ENCODE measurements at places on chromosomes 12 and 14.

- DNase-seq, result no peak
Observed at GRCh38 chr14:32820181-32820580, 118.5 kb upstream of the NPAS3 start.

DNA sequence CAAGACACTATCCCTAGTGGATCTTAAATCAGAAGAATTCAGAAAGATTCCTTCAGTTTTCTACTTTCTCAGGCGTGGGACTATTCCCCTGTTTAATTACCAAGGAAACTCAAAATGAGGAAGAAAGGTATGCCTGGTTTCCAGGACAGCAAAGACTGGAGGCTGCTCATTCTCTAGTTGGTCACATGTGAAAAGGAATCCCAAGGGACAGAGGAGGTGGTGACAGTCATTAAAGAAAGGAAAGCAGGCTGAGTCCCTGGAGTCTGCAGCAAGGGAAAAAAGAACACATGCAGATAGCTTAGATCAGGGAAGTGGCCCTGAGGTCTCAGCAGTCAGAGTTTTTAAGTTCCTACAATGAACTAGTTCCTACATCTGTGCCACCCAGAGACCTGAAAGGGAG is 165.4 kb upstream of the CCDC198 start:
- DNase-seq, result no peak

GRCh38 chr12:125996443-125996842 is 931.2 kb downstream of the AACS start:
- no peak for DNase-seq

DNA sequence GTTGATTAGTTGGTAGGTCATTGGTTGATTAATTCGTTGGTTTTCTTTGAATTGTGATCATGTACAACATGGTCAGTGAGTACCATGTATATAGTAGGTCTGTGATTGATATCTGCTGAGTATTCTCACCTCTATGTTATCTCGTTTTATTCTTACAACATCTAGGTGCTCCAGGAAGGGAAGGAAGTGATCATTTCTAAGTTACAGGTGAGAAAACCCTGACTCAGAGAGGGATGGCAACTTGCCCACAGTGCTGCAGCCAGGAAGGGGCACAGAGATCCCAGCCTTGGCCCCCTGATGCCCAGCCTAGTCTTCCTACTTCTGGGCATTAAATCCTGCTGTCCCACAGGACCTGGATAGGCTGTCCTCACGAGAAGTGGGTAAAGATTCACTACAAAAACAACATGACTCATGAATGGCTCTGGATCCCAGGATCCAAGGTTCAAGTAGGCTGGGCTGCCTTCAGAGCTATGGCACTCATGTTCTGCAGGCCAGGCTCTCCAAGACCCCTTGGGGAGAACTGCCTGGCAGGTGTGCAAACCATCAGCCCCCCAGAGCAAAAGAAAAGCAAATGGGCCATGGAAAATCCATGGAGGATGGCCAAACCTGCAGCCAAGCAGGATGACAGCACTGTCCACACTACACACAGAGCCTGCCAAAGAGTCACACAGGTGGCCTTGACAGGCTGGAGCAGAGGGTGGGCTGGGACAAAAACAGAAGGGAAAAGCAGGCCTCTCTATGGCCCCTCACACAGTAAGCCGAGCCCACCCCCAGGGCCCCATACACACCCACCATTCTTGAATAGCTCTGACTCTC is 146.2 kb downstream of the BCL11B start:
- no peak for DNase-seq

DNA sequence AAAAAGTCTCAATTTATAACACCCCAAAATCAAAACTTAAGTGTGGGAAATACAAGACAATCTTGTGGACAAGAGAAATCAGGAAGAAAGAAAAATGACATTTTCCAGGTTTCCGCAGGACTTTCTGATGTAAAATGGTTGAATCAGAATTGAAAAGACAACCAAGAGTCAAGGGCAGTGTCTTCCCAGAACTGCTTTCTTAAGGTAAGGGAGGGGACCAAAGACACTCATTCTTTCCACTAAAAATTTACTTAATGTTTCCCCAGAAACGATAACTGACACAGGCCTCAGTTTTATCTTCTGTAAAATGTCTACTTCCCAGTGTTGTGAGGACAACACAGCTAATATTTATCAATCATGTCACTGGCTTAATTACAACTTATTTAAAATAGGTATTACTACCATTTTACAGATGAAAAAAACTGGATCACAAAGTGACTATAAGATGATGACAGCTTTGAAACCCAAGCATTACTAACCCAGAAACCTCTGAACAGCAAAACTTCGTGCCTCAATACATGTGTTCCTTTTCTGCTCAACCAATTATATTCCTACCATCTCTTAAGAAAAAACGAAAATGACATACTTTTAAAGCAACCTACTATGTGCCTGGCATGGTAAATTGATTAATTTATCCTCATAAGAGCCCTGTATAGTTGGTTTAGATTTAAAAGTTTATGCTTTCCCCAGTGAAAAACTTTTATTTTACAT is 4.6 kb downstream of the SINHCAF start:
- DNase-seq, result no peak

- no peak for DNase-seq
Observed at GRCh38 chr14:49972131-49972671, 79.3 kb downstream of the ARF6 start.

DNA sequence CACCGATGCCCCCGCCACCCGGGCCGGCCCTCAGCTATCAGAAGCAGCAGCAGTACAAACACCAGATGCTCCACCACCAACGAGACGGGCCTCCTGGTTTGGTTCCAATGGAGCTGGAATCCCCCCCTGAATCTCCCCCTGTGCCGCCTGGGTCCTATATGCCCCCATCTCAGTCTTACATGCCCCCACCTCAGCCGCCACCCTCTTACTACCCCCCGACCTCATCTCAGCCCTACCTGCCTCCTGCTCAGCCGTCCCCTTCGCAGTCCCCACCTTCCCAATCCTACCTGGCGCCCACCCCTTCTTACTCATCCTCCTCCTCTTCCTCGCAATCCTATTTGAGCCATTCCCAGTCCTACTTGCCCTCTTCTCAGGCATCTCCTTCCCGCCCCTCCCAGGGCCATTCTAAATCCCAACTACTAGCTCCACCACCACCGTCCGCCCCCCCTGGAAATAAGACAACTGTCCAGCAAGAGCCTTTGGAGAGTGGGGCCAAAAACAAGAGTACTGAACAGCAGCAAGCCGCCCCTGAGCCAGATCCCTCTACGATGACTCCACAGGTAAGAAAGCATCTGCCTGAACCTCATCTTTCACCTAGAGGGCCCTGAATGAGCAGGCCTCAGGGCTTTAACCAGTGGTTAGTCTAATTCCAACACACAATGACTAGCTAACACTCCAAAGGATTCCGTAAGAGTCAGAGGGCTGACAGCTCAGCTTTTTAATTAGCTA is 851 bp downstream of the YLPM1 start:
- DNase-seq, result no peak

GRCh38 chr12:57095440-57095839 is 6.5 kb downstream of the NAB2 start:
- DNase-seq, result no peak

DNA sequence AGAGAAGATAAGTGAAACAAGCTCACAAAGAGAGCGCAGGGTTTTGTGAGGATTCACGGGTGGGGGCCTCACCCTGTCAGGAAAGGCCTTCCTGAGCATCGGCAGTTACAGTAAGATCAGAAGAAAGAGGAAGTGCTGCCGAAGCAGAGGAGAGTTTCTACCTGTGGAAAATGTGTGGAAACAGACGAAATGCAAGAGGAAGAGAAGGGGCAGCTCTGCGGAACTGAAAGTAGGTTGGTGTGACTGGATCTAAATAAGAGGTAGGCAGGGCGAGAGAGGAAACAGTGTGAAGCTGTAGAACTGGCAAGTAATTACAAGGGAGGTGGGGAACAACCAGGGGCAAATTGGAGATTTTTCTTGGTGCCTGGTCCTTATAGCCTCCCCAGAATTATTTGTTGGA is 2.6 kb downstream of the GPR68 start:
- no peak for DNase-seq

DNA sequence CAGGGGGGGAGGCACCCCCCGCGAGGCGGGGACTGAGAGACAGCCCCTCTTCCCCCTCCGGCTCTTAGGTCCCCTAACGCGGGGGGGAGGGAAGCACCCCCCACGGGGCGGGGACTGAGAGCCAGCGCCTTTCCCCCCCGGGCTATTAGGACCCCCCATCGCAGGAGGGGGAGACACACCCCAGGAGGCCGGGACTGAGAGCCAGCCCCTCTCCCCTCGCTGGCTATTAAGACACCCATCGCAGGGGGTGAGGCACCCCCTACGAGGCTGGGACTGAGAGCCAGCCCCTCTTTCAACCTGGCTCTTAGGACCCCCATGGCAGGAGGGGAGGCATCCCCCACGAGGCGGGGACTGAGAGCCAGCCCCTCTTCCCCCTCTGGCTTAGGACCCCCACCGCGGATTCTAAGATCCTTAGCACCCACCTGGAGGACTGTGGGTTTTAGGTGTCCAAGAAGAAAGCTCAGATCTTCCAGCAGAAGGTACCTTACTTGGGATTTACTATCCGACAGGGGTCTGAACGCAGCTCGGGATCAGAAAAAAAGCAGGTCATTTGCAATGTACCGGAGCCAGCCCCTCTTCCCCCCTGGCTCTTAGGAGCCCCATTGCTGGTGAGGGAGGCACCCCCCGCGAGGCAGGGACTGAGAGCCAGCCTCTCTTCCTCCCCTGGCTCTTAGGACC is 197.8 kb upstream of the PZP start:
- DNase-seq, result no peak

DNA sequence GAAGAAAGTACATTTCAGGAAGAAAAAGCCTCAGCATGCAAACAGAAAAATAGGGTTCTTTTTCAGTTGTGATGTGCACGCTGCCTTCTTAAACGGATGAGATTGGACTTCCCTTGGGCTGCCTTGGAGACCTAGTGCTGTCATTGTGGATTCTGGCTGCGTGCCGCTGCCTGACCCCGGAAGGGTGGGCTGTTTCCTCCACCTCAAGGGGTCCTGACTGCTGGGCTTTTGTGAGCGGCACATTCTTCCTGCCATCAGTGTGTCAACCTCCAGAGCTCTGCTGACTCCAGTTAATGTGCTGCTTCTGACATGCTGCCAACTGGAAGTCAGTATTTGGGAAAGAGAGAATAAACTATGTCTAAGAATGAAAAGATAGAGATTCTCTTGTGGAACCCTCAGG is 25.1 kb downstream of the CCNK start:
- DNase-seq, result no peak

DNA sequence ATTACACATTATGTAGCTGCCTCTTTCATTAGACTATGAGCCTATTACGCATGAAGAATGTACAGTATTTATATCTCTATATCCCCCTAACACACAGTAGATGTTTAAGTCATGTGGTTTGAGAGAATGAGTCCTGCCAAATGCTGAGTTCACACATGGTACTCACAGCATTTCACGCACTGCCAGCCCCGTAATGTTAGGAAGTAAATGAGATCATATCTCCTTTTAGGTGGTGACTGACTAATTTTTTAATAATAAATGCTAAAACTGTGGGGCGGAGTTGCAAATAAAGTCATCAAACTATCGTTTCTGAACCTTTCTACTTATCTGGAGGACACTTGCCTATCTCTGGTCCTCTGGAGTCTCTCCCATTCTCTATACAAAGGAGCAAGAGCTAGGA is 343.8 kb downstream of the ADAMTS20 start:
- no peak for DNase-seq

GRCh38 chr12:65106948-65107347 is 14.2 kb downstream of the WIF1 start:
- no peak for DNase-seq

DNA sequence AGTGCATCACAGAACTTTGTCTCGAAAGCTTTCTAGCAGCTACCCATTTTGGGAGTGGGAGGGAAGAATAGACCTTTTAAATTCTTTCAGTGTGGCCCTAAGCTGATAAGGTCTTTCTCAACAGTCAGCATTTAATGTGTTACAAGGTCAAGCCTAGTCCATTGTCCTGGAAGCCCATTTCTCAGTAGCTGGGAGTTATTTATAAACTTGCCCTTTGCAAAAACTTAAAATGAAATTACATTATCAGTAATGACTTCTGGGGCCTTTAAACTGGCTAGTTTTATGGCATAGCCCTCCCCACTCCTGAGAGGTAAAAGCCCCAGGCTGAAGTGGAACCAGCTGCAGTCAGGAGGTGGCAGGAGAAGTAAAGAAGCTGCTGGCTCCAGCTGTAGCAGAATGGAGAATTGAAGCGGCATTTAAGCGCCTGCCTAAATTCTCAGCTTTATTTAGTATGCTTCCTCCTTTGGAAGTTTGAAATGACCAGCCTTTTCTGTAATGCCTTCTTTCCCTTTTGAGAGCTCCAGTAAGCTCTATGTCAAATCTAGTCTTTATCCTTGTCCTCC is 12.4 kb downstream of the COPZ1 start:
- DNase-seq, result no peak

DNA sequence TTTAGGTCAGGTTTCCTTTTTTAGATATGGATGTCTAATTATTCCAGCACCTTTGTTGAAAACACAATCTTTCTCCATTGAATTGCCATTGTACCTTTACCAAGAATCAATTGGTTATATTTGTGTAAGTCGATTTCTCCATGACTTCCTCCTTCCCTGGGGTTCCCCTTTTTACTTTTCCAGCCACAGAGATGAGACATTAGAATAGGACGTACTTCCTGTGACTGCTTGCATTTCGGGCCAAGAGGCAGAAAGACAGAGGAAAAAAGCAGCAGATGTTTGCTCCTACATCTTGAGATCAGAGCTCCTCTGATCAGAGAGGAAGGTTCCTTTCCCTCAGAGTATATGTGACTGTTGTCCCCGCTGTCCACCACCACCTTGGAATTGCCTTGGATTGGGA is 453.7 kb upstream of the RGS6 start:
- no peak for DNase-seq

- DNase-seq, result no peak
Observed at GRCh38 chr12:102540815-102541385, 60.5 kb upstream of the IGF1 start.

DNA sequence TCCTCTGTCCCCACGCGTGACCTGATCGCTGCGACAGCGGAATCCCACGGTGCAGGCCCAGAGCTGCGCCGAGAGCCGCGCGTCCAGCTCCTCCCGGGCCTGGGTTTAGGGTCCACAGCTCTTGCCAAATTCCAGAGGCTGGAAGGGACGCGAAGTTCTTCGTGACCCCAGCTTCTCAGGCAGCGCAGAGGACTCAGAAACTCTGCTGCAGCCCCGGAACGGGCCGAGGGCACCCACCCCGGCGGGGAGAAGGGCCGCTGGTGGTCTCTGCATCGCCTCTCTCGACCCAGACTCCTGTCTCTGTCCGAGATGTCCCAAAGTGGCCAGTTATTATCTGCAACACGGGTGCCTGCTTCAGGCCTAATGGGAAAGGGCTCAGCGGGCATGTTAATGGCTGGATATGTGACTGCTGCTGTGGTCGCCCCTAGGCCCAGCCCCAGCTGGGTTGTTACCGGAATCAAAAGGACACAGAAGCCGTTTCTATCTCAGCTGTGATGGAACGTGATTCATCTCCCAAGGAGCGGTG is 236.4 kb downstream of the VRK1 start:
- DNase-seq, result no peak

- DNase-seq, result no peak
Observed at GRCh38 chr14:93870377-93870776, 56.8 kb upstream of the FAM181A start.

DNA sequence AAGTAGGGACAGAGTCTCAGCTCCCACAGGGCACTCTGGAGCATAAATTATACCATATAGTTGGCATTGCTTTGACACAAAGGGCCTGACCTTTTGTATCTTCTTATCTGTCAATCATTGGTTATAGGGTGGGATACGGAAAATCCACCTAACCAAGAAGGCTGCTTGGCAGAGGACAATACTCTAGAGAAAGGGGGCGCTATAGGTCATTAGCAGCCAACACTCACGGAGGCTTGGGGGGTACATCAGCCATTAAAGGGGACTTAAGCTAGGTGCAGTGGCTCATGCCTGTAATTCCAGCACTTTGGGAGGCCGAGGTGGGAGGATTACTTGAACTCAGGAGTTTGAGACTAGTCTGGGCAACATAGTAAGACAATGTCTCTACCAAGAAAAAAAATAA is 22.9 kb downstream of the SPTSSA start:
- no peak for DNase-seq

Data from stimulated activated CD8-positive, alpha-beta memory T cell treated with anti-CD3 and anti-CD28 coated beads, Interleukin-4, amount 100 ng/mL, for 4 hours (primary cell).